ENCODE measurements at places on chromosomes 16 and 17.

GRCh38 chr17:836151-836550 is 54.0 kb downstream of the MRM3 start:
- no peak for DNase-seq

GRCh38 chr17:55794725-55795482 is 44.1 kb downstream of the PCTP start:
- DNase-seq, result no peak

- no peak for DNase-seq
Measured at GRCh38 chr17:64003526-64004121, 5.5 kb downstream of the PRR29 start.

DNA sequence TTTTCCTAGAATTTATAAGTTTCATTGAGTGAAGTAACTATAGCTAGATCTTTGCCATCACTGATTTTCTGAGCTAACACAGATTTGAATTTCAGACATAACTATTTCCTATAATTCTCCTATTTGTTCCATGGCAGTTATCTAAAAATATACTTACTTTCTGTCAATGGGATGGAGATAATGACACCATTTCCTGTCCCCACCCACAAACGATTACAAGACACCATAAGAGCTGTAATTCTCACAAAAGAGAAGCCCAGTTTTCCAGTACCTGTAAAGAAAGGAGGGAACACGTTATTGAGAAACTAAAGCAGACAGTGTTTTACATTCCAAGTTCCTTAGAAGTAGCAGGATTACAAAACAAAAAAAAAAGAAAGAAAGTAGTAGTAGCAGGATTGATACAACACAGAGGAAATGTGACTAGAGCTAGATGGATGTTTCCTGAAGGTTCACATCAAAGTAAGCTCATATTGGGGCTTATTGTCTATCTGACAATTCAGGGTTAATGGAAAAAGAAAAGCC is 110.9 kb upstream of the TOB1 start:
- no peak for DNase-seq

GRCh38 chr17:10757647-10758046 is 27.8 kb upstream of the TMEM220 start:
- no peak for DNase-seq

DNA sequence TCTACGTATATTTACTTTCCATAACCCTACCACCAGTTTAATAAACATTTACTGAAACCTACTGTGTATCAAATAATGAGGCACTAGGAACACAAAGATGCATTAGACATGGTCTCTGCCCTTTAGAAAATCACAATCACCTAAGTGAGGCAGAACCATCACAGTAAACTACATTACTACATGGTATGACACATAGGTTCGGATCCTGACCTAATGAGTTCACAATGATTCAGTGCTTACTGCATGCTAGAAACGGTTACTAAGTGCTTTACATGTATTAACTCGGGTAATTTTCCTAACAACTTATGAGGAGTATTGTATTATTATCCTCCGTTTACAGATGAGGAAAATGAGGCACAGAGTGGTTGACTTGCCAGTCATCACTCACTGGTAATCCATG is 5.2 kb upstream of the SYNRG start:
- peak; percentile 96 for DNase-seq

- DNase-seq, result no peak
Measured at GRCh38 chr17:1300371-1300905, 21.0 kb downstream of the TRARG1 start.

DNA sequence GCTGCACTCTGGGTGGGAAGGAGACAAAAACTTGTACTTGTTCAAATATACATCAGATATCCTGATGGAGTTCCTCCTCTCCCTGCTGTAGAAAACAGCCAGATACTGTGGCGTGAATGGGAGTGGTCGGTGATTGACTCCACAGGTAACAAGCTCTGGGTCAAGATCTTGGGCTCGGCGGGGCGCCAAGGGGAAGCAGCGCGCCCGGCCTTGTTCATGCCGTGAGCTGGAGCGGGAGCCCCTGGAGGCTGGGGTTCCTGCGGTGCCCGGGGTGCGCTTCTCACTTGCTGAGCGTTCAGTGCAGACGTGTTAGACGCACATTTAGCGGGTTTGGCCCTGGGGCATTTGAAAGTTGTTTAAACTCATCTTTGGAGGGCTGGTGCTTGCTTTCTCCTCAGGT is 44.4 kb downstream of the BANP start:
- no peak for DNase-seq

DNA sequence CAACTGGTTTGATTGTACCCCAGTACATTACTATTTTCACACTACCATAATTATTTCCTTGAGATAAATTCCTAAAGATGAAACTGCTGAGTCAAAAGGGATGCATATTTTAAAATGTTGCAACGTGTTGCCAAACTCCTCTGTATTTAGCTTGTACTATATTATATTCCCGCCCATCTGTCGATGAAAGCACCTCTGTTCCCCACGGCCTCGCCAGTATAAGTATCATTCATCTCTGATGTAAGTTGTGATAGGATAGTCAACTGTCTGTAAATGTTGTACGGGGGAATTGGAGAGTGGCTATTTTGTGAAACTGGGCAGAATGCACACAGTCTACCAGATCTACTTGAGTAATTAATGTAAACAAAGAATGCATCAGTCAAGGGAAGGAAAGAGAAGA is 47.7 kb upstream of the TNRC6A start:
- DNase-seq, result peak; percentile 87

- no peak for DNase-seq
Measured at GRCh38 chr16:51210087-51210486, 59.0 kb upstream of the SALL1 start.

DNA sequence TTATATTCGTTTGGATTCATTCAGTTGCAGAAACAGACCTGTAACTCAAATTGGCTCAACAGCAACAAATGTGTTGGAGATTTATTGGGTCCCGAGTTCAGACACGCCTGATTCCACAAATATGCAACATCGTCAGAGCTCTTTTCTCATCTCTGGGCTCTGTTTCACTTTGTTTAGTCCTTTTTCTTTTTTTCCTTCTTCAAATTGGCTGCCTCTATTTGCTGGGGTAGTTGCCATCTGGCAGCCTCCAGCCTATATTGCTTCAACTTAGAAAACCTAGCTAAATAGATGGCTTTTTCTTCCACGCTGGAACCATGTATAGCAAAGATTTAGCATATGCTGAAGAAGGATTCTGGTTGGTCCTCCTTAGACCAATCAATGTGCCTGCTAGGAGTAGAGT is 398.5 kb downstream of the RBFOX1 start:
- no peak for DNase-seq

DNA sequence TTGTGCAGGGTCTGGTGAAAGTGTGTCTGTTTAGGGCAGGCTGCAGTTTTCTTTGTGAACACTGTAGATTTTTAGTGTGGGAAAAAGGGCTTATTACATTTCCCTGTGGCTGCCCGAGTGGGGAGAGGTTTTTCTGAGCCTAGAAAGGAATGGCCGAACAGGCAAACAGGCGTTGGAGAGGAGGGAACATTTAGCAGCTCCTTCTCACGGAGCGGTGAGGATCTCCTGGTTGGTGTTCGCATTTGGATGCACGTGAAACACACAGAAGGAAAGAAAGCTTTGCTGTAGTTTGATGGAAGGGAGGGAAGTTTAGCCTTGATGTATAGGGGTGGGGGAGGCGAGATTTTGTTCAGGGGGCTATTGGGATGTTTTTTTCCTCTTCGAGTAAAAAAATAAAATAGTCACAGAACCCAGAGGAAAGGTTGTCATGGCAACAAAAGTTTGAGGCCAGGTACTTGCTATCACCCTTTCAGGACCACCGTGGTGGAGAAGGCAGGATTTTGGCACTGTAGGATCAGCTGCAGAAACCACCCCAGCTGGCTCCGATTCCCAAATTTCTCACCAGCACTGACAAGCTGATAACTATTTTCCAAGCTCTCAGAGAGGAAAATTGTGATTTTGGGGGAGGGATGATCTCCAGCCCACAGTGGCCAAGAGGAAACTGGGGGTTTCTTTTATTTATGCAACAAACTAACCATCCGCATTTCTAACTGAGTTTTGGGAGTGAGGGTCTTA is 3.5 kb downstream of the GSG1L start:
- no peak for DNase-seq

- DNase-seq, result no peak
Measured at GRCh38 chr17:76697702-76698465, 12.9 kb downstream of the MXRA7 start.

DNA sequence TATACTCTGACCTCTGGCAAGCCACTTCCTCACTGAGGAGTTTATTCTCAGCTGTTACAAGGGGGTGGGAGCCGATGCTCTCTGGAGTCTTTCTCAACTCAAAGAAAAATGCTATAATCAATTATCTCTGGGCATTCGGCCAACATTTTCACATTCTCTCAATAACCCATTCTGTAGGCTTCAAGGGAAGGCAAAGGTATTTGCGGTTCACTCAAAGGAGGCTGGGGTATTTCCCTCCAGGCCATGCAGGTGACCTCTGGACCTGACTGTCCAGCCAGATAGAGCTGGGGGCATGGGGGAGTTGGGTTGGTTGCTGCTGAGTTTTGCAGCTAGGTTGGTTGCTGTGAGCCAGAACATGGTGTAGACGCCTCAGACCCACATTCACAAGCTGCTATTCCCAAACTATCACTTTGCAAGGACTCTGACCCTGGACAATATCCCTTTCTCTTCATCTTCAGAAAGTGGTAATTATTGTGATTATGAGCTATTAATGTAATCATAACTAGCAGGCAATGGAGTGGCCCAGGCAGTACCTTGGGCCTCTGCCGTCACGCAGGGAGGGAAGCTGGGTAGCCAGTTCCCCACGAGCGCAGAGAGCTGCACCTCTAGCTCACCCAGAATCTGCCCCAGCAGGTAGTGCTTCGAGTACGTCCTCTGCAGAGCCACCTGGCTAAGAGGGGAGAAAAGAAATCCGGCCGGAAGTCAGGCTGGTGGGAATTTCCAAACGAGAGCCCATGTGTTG is 42.1 kb downstream of the AIPL1 start:
- DNase-seq, result no peak

GRCh38 chr16:18003033-18003432 is 333.5 kb downstream of the NPIPA8 start:
- no peak for DNase-seq

DNA sequence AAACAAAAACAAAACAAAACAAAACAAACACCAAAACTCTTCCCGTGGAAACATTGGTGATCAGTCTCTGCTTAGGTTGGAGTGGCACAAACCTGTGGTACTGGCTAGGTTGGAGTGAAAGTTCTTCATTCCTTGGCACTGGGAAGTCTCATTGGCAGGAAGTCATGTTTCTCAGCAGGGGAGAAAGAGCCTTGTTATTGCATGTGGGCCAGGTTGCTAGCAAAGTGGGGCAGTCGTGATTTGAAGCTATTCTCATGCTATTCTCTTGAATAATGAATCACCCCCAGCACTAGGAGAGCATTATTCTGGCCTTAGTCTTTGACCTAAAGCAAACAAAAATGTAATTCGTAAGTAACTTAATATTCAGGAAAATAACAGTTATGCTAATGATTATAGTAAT is 24.3 kb upstream of the B4GALNT2 start:
- peak; percentile 68 for DNase-seq

- DNase-seq, result no peak
Measured at GRCh38 chr16:80007231-80007630, 406.7 kb upstream of the MAF start.

GRCh38 chr16:23966597-23967394 is 131.0 kb downstream of the PRKCB start:
- no peak for DNase-seq

- DNase-seq, result no peak
Measured at GRCh38 chr16:35732046-35732810, 2272.8 kb downstream of the TP53TG3F start.

DNA sequence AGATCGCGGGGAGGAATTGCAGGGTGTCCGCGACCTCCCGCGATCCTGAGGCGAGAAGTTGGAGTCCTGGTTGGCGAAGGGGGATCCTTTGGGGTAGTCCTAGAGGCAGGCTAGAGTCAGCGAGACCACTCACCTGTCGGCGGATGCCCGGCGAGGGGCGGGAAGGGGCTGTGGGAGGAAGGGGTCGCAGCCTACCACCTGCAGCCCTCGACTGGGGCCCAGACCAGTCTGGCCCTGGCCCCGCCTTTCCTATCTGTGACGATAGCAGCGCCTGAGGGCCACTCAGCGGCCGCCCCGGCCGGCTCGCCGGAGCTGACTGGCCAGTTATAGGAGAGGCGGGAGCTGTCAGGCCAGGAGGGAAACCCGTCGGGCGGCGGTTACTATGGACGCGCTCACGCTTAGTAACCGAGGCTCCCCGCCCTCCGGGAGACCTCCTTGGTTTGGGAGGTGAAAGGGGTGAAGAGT is at the start of gene TEKT3:
Gene TEKT3 (minus strand): TSS at position 213 of the 465 bp plus-strand sequence. CDS start 10,012 bp downstream, outside the sequence.
- peak; percentile 35 for DNase-seq

DNA sequence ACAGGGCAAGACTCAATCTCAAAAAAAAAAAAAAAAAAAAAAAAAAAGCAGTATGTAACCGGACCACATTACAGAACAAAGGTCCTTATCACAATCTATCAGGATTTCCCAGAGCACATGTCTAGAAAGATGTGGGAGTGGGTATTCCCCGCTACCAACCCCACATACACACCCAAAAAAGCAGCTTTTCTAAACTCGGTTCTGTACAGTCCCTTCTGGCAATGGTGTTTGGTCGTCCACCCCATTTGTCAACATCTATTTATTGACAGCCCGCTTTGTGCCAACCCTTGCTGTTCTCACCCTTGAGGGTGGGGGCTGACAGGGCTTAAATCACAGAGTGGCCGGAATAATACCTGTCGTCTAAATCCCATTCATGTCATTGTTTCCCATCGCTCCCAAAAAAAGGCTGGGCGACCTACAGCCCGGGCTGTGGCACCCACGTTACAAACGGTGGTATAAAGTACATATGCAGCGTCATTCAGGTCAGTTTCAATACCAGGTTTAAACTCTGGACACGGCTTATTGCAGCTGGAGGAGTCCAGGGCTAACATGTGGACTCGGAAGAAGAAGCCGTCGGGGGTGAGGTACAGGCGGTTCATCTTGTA is 3.6 kb downstream of the C17orf58 start:
- no peak for DNase-seq

GRCh38 chr17:50771991-50772785 is 4.9 kb upstream of the ANKRD40CL start:
- DNase-seq, result no peak

DNA sequence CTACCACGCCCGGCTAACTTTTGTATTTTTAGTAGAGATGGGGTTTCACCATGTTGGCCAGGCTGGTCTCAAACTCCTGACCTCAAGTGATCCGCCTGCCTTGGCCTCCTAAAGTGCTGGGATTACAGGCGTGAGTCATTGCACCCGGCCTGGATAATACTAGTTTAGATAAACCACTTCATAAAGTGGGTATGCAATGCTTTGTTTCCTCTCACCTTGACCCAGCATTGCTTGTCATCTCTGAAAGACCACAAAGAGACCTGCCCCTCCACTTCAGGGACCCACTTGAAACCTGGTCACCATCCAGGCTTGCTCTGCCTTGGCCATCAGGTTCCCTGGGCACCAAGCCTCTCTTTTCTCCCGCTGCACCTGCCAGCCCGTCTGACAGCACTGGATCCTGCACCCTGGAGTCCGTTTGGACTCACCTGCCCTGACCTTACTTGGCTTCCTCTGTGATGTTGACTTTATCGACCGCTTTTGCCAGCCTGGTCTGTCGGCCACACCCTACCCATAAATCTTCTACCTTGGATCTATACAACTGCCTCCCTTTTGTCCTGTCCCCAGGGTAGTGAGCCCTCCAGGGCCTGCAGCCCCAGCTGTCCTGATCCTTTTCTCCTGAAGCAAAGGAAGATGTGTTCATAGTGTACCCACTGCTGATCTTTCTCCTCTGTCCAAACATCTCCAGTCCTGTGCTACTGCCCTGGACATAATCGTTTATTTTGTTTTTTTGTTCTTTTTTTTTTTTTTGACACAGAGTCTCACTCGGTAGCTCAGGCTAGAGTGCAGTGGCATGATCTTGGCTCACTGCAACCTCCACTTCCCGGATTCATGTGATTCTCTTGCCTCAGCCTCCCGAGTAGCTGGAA is 12.7 kb upstream of the ZG16 start:
- no peak for DNase-seq

GRCh38 chr17:19461681-19462080 is 50.6 kb downstream of the RNF112 start:
- DNase-seq, result no peak

Measured in bronchial epithelial cell (primary cell).